Activated CD4-positive, CD25-positive, alpha-beta regulatory T cell treated with anti-CD3 and anti-CD28 coated beads, Interleukin-2, amount 50 U/mL, for 72 hours (primary cell): ENCODE measurements at places on chromosomes 1 and 21.

GRCh38 chr1:234917495-234918180 is 211.0 kb downstream of the TOMM20 start:
- no peak for DNase-seq

GRCh38 chr1:54158071-54158470 is 5.3 kb upstream of the CDCP2 start:
- no peak for DNase-seq

GRCh38 chr1:208985231-208985630 is 598.3 kb upstream of the CAMK1G start:
- DNase-seq, result no peak

GRCh38 chr1:25657121-25657882 is 40.7 kb downstream of the MAN1C1 start:
- DNase-seq, result no peak

DNA sequence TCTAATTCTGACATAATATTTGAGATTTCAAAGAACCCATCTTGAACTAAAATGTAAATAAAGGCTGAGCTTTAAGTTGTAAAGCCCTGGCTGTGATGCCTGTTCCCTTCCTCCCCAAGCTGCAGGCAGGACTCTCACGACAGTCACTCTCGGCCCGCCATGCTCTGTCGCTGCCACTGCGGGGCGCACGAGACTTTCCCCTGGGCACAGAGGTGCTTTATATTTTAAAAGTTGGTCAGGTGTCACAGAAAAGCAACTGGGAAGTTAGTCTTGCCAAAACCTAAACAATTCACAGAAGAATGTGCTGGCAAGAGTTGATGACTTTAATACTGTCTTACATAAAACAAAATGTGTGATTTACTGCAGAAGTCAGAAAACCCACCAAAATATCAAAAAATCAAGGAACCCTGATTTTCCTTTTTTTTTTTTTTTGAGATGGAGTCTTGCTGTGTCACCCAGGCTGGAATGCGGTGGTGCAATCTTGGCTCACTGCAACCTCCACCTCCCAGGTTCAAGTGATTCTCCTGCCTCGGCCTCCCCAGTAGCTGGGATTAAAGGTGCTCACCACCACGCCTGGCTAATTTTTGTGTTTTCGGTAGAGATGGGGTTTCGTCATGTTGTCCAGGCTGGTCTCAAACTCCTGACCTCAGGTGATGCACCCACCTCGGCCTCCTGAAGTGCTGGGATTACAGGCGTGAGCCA is 10.7 kb downstream of the LRRC47 start:
- DNase-seq, result no peak

- no peak for DNase-seq
Observed at GRCh38 chr1:31396633-31397351, 16.2 kb upstream of the SERINC2 start.

- DNase-seq, result no peak
Observed at GRCh38 chr1:188669728-188670382, 1807.8 kb downstream of the BRINP3 start.

DNA sequence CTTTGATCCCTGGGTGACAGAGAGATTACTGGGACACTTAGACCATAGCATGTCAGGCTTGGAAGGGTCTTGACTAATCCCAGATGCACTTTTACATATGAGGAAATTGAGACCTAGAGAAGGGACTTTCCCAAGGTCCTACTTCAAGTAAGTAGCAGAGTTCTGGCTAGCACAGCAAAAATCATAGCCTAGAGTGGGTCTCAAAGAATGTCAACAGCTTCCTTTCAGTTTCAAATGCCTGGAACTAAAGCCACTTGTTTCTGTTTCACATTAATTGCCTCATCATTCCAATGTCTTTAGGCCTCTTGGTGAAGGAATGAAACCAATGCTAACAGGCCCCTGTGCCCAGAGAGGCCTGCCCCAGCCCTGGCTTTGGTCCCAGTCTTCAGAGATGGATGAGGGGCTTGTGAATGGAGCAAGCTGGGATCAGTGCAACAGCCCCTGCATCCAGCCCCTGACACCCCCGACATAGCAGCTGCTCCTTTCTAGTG is 26.6 kb downstream of the ATF3 start:
- DNase-seq, result no peak

GRCh38 chr21:31030367-31031106 is 7.7 kb downstream of the KRTAP19-8 start:
- no peak for DNase-seq

DNA sequence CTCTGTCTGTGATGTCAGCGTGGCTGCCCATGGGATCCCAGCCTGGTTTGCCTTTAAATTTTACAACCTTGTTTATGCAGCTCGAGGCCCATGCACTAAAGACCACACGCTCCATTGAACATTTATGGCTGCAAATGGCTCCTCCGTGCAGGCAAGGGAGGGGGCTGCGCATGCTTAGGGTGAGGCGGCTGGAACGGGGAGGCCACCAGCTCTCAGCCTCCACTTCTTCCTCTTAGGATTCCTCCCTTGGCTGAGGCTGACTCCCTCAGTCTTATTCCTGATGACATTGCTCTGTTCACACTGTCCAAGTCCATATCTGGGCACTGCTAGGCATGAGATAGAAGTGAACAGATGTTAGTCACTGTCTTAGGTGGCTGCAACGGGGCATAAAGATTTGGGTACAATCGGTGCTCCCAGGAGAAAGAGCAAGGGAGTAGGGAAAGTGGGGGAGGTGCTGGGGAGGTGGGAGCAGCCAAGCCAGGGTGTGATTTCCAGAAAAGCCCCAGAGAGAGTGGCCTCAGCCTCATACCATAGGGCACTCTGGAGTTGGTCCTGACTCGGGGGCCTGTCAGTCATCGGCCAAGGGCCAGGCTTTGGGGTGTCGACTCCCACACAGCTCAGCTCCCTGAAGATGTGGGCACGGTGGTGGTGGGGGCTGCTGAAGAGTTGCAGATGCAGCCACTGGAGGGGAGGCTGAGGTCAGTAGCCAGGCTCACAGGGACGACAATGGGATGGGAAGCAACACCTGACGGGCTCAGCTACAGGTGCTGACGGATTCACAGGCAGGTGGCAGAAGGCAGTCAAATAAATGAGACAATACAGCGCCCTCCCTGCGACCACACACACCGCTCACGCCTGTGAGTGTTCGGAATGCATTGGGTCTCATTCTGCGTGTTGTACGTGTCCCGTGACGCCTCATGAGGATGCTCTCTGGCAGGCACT is 37.3 kb upstream of the ACTL8 start:
- DNase-seq, result no peak

DNA sequence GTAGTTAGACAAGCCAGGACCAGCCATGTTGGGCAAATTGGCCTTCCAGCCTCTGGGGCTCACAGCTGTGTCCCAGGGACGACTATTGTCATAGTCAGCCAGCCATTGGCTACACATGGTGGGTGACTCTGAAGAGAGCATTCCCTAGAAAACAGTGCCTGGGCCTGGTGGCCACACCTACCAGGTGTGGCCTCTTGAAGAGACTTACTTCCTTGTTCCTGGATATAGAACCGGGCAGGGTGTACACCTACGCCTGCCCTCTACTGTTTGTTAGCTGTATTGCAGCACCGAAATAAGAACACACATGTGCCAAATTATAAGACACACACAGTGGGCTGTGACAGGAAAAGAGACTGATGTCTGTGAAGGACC is 134.6 kb upstream of the ARHGEF16 start:
- DNase-seq, result peak; percentile 35

DNA sequence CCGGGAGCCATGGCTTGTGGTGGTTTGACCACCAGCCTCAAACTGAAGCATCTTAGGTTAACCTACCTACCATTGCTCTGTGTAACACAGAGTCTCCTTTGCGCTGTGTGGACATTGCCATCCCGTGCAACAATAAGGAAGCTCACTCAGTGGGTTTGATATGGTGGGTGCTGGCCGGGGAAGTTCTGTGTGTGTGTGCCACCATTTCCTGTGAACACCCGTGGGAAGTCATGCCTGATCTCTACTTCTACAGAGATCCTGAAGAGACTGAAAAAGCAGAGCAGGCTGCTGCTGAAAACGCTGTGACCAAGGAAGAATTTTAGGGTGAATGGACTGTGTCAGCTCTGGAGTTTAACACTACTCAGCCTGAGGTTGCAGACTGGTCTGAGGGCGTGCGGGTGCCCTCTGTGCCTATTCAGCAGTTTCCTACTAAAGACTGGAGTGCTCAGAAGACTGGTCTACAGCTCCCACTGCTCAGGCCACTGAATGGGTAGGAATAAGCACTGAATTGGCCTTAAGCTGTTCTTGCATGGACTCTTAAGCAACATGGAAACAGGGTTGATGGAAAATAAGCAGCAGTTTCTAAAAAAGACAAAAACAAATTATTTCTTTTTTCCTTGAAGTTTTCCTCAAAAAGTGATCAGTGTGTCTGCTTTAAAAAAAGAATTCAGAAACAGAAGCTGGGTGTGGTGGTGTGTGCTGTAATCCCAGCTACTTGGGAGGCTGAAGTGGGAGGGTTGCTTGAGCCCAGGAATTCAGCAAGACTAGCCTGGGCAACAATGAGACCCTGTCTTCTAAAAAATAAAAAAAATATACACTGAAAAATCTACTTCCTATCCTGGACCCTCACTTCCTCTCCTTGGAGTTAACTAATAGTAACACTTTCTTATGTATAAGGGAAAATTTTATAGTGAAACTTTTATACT is 14.6 kb downstream of the CEP350 start:
- DNase-seq, result no peak

- DNase-seq, result no peak
Observed at GRCh38 chr1:1298861-1299685, 8.7 kb downstream of the ACAP3 start.

DNA sequence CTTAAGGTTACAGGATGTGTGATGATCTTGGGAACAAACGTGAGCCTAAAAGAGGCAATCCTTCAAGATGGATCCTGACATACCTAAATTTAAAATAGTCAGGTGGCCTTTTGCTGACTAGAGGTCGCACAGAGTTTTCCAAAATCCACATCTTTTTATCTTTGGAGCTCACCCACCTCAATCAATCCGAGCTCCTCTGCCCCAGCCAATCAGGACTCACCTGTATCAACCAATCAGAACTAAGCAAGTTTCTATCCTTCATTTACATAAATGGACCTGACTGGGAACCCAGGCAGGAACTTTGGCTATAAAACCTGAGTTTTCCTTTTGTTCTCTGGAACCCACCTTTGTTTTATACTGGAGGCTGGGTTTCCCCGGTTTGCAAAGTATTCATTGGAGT is 16.2 kb downstream of the DNAJC11 start:
- DNase-seq, result no peak

DNA sequence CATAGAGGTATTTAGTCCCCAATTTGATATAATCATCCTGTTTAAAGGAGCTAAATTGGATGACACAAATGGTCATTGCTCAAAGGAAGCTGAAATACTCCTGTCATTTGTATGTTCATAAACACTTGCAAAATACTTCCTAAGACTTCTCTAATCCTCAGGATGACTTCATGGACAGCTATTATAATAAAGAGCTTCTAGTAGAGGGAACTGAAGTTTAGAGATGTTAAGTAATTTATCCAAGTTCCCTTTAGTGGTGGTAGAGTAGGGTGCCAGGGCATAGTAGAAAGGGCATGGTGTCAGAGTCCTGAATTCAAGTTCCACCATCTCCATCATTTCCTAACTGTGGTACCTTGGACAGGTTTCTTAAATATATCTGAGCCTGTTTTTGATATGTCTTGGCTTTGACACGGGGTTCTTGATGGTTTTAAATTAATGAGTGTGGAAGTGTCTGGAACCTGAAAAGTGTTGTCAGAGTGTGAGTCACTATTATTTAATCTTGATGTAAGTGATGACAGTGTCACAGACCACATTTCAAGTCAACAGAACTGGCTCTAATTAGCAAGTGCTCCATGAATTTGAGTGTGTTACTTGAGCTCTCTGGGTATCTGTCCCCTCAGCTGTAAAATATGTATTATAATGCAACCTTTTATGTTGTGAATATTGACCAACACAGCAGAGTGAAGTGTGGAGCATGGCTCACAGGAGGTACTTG is 12.1 kb upstream of the GBP6 start:
- no peak for DNase-seq

- no peak for DNase-seq
Observed at GRCh38 chr1:114503916-114504422, 7.0 kb downstream of the TRIM33 start.

DNA sequence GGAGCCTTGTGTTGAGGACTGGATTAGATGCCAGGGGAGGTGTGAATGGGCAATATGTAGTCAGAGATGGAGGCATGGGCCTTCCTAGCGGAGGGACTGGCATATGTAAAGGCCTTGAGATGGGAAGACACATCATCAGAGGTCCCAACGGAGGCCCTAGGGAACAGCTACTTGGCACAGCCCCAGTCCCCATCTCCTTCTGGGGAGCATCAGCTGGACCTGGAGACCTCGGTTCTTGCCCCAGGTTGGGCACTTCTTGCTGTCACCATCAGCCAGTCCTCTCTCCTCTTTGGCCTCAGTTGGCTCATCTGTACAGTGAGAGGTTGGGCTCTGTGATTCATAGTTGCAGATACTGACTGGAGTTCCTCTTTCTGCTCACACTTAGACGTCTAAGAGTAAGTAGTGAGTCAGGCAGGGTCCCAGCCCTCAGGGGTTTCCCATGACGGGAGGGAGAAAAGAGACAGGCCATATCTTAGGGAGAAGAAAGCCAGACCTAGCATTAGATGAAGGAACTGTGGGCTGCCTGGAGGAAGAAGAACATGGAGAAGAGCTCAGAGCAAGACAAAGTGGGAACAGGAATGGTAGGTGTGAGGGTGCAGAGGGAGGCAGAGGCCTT is 3.4 kb upstream of the MARCKSL1 start:
- DNase-seq, result no peak

DNA sequence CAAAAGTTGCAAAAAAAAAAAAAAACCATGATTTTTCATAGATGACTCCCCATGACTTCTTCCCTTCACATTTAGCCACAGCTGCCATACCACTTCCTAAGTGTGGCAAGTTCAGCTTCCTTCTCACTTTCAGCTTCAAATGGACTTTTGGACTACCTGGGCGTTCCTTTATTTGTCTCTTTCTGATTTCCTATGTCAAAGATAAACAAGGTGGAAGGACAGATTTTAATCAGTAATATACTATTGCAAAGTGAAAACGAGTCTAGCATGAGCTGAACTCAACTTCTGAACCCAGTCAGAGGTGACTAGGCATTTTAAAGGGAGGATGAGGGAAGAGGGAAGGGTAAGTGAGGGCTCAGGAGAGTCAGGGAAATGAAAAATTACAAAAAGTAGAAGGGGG is 14.4 kb upstream of the SCCPDH start:
- no peak for DNase-seq

DNA sequence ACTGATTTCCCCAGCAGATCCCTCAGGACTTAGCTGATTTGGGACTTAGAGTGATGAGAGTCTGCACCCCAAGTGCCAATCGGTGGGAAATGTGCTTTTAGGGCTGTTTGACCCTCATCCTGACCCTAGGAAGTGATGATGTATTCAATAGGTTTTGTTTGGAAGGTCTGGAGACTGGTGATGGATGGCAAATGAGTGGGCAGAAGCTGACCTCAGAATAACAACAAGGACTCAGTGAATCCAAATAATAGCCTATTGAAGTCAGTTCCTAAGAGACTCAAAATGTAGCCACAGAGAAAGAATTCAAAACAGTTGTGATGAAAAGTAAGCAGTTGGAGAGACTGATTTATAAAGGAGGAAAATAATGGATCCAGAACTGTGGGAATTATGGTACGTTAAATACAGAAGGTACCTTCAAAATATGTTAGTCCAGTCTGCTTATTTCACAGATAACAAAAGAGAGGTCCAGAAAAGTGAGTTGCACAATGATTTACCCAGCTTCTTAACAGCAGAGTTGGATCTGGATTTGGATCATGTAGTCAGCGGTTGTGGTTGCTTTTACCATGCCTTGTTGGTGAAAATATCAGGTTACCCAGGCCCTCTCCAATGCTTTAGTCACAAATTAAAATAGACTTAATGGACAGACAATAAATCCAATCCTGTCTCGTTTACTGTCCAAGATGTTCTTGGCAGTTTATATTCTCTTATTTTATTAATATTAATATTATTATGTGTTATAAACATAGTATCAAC is 123.0 kb upstream of the PTBP2 start:
- no peak for DNase-seq
